ENCODE measurements at places on chromosomes 6 and 20.

DNA sequence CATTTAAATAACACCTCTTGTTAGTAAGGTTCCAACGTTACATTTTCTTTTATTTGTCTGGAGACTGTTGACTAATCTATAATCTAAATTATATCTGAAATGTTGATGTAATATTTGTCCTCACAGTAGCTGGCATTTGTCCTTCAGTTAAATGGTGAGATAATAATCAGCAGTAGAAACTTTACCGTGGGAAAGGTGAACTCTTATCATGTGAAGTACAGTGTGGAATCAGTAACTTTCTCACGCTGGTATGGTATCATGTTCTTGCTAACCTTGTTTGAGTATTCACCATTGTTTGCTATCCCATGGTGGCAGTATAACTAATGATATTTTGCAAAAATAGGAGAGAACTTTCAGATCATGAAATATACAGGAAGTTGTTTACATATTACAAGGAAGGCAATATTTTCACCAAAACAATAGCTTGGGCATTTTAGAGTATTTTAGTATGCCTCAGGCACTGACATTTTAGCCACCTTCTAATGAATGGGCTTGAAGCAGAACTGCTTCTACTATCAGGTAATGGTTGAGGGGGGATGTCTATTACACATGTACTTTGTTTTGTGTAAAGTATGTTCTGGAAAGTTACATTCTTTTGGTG lies 4.8 kb downstream of the GMNN start:
- DNase-seq: no peak

GRCh38 chr6:137933696-137934095 lies 66.6 kb downstream of the TNFAIP3 start:
- DNase-seq: no peak

DNA sequence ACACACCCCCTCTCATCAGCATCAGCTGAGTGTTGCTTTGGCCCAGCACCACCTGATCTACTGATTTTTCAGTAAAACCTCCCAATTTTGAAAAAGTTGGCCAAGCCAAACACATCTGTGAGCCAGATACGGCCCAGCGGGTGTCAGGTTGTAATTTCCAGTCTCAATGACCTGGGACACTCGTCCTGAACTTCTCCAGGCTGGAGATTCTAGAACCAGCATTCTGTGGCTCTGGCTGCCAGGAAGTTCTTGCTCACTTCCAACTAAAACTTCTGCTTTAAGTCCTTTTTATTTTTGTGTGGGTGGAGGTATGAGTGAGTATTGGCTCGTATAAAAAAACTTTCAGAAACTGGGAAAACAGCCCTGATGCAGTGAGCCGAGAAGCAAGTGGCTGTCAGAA lies 5.1 kb downstream of the KIAA1755 start:
- no peak for DNase-seq

DNA sequence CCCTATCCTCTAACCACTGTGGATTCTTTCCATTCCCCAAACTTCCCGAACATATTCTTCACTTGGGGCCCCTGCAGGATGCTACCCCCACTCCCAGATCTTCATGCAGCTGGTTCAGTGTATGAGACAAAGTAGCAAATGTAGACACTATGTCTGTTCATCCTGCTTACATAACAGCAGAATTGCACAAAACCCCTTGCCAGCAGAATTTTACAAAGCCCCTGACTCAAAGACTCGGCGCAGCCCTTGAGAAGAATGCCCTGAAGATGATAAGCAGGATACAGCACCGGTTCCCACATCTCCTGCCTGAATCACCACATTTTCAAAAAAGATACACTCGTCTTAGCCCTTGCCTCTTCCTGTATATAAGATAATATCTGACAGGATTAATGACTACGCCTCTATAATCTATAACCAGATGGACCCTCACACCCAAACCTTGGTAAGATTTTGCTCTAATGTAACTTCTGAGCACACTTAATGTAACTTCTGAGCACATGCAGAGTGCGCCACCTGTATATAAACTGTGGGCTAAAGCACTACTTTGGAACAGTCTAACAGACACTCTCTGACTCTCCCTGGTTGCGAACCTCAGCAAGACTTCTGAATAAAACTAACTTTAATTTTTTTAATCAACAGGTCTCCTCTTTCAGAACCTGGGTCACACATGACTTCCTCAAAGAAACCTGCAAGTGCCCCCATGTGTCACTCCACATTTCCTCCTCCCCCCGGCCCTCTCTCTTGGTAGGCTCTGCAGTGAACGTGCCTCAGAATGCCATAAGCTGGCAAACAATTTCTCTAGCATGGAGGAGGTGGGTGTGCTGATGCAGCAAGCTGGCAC lies 28.7 kb downstream of the RALGAPA2 start:
- no peak for DNase-seq

GRCh38 chr20:47618479-47618878 lies 116.8 kb downstream of the NCOA3 start:
- no peak for DNase-seq

DNA sequence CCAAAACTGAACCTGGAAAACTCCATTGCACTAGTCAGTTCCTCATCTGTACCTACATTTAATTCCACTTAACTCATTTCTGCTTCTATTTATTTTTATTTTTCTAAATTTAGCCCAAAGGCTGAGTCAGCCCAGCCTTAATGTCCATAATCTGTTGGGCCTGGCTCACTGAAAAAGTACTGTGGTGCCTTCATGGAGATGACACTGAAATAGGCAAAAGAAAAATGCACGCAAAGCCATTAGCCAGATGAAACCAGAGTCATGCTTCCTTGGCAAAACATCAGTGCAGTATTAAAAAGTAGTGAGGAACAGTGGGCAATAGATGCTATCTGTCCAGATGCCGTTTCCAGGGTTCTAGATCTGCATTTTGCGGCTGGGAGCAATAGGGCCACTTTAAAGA lies 14.7 kb upstream of the PLCB4 start:
- no peak for DNase-seq

GRCh38 chr20:35405775-35406174 lies 6.0 kb downstream of the UQCC1 start:
- DNase-seq: no peak

DNA sequence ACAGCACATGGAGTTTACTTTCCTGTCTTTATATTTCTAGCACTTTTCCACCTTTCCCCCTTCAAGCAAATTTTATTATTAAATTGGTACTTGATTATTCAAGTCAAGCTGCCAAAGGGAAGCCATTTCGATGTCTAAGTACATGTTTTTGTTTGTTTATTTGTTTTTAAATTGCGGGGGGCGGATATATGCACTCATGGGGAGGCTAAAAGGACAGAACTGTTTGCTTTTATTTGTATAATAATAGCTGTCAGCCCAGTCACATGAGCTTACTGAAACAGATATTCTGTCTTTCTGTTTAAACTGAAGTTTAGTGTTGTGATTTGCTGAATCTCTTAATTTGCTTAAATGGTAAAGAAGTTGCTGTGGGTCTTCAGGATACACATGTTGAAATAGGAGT lies 49.6 kb upstream of the PLCG1 start:
- no peak for DNase-seq

GRCh38 chr20:48725555-48725991 lies 102.2 kb downstream of the PREX1 start:
- no peak for DNase-seq

DNA sequence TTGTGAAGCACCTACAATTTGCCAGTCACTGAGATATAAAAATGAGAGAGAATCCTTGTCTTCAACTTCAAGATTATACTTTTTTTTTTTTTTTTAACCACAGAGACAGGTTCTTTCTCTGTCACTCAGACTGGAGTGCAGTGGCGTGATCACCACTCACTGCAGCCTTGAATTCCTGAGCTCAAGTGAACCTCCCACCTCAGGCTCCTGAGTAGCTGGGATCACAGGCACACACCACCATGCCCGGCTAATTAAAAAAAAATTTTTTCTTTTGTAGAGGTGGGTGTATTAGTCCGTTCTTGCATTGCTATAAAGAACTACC lies 51.6 kb upstream of the PMEPA1 start:
- DNase-seq: no peak

DNA sequence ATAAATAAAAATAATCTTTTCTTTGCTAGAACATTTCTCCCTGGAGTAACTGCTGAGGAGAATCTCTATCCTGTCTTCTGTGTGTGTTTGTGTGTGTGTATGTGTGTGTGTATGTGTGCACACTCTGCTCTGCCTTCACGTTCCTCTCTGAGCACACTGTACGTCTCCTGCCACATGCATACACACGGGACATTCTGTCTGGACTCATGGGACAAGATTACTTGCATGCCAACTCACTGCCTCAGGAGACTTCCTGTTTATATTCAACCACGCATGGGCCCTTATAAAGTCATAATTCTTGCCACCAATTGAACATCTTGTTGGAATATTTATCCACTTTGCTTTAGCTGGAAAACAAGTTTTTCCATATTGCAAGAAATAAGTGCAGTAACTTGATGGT lies 930.6 kb downstream of the KIF16B start:
- DNase-seq: no peak

GRCh38 chr6:56199956-56200355 lies 47.4 kb downstream of the COL21A1 start:
- no peak for DNase-seq

DNA sequence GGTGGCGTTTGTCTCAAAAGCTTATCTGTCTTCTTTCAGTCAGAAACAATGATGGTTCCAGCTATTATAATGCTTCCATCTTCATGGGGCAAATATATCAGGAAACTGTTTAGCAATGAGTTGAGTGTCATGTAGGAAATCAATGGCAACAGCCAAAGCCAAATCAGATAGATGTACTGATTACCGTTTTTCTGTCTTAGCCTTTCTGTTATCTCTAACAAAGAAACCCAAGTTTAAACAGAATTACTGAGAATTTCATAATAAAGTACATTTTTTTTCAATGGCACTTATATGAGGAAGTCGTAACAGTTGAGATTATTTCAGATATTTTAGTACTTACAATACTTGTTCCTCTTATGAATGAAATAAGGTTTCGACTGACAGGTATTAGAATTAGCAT lies 1.2 kb downstream of the NOX3 start:
- no peak for DNase-seq

DNA sequence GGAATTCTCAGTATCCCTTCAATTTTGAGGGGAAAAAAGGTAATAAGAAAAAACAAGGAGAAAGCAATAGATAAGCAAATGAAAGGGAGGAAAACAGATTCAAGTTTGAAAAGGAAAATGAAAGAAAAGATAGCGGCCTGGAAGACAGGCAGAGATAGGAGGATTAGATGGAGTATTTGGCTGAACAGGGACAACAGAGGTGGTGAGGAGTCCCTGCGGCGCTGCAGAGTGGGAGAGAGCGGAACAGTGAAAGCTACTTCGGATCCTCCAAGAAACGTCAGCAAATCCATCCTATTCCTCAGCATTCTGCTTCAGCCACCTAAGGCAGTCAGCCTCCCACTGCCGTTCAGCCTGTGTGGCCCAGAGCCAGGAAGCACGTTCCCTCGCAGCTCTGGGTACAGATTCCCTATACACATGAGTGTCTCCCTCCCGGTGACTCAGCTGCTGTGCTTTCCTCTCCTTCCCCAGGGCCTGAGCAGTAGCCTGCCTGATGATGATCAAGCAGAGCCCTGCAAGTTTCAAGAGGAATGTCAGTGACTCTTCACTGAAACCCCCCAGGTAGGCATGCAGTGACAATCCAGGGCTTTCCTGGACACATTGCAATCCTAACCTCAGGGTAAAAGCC lies 43.4 kb upstream of the CDYL start:
- no peak for DNase-seq

DNA sequence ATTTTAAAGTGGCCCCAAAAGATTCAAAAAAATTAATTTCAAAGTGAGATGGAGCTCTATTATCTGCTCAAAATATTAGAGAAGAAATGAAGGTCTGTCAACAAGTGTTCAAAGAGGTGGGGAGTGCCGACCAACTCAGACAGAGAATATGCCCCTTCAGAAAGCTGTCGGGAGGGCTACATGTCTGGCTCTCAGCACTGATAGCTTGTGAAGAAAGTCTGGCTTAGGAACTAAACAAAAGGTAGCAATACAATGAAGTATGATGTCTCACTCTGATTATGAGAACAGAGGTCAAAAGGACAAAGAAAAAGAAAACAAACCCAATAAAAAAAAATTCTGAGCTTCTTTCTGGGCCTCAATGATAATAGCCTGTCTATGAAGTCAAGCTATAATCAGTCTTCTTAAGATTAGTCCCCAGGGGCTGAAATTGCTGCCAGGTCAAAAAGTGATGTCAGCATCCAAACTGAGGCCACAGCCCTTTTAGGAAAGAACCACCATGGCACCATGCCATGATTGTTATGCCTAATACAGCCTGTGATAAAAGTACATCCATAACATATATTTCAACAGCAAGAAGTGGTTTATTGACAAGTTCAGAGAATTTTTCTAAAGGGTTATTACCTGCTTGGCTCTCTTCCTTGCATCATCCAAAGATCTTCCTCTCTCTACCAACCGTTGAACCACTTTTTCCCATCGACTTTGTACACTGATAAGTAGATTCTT lies 150.9 kb downstream of the DST start:
- no peak for DNase-seq

- DNase-seq: no peak
Measured at GRCh38 chr20:24957326-24958016, 8.4 kb downstream of the CST7 start.

DNA sequence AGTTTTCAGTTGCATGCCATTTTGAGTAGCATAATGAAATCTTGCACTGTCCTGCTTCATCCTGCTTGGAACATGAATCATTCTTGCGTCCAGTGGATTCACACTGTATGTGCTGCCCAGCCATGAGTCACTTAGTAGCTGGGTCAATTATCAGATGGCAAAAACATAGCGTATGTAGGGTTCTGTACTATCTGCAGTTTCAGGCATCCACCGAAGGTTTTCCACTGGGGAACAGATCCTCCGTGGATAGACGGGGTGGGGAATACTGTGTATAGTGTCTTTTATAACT lies 61.4 kb downstream of the IL22RA2 start:
- no peak for DNase-seq

DNA sequence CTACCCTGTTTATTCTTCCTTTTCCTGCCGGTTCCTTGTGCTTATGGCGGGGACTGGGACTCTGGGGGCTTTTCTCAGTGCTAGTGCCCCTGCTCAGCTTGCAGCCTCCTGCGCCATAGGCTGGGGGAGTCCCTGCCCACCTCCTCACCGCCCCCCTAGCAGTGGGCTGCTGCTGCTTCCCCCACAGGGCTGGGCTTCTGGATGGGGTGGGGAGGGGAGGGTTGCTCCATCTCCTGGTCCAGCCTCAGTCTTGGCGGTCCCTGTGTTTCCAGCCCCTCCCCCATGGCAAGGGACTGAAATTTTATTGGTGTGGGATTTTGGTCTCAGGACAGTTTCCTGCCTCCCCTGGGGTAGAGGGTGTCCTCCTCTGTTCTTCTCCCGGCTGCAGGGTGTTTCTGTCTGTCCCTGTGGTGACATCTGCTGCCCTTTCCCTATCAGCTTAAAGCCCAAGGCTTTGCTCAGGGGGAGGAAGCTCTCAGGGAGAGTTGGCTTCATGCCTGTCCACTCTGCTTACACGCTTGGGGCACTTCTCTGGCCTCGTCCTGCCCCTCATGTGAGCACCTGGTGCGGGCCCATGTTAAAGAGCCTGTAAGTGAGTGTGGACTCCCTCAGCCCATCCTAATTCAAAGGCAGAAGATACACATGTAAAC lies 100.6 kb downstream of the HIVEP1 start:
- DNase-seq: no peak
